ENCODE measurements at places on chromosomes 1 and 21.

- DNase-seq, result no peak
These were observed 50.7 kb upstream of the SPOCD1 start for GRCh38 chr1:31866450-31867032.

GRCh38 chr1:62011006-62011405, 183.6 kb upstream of the L1TD1 start:
- no peak for DNase-seq

- no peak for DNase-seq
These were observed 176.8 kb downstream of the FAF1 start for GRCh38 chr1:50783286-50783685.

DNA sequence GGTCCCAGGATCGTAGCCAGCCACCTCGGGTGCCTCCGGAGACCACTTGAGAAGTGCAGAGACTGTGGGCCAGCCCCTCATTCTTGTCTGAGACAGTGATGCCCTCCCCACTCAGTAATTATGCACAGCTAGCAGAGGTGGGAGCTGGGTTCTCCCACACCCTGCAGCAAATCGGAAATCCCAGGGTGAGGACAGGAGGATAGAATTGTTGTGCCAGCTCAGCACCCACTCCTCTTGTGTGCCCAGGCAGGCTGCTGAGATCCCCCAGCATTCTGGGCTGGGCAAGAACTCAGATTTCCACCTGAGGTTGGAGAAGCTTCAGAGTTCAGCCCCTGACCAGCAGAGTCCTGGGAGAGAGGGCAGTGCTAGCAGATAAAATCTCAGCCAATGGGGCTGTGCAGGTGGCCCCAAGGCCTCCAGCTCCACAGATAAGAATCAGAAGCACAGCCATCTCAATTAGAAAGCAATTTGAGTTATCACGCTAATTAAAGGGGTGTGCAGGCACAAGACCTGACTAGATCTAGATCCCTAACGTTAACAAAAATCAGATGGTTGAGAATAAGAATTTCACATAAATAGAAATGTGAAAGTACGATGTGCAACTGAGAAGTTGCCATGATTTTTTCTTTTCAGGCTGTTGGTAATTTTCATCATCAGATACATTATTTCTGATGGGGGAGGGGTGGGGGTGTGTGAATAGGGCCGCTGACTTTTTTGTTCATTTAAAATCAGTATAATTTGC, 45.5 kb upstream of the IRF2BP2 start:
- no peak for DNase-seq

DNA sequence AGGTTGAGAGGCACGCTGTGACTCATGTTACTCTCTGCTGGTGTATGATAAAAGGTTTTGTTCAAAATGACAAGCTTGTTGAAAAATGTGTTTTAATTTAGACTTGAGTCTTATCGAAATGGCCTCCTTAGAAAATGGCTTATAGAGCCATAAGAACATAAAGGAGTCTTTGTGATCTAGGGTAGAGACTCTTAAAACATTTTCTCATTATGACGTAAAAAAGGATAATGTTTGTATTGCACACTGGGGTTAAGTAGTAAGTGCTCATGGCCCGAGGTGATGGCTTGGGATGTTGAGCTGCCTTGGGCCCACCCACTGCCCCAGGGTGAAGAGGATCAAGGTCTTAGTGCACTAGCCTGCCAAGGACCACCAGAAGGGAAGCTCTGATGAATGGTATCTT, 117.4 kb downstream of the DISC1 start:
- DNase-seq, result no peak

DNA sequence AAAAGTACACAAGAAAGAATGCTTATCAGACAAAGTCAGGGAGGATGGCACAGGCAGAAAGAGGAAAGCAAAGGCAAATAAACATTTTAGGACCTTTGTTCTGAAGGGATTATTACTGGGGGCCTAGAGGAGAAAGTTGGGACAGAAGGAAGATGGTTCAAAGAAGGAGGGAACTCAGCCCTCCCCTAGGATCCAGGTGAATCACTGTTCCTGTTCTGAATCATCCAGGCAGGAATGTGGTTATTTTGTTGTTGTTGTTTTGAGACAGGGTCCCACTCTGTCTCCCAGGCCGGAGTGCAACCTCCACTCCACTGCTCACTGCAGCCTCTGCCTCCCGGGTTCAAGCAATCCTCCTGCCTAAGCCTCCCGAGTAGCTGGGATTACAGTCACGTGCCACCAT, 38.5 kb upstream of the PSEN2 start:
- no peak for DNase-seq

DNA sequence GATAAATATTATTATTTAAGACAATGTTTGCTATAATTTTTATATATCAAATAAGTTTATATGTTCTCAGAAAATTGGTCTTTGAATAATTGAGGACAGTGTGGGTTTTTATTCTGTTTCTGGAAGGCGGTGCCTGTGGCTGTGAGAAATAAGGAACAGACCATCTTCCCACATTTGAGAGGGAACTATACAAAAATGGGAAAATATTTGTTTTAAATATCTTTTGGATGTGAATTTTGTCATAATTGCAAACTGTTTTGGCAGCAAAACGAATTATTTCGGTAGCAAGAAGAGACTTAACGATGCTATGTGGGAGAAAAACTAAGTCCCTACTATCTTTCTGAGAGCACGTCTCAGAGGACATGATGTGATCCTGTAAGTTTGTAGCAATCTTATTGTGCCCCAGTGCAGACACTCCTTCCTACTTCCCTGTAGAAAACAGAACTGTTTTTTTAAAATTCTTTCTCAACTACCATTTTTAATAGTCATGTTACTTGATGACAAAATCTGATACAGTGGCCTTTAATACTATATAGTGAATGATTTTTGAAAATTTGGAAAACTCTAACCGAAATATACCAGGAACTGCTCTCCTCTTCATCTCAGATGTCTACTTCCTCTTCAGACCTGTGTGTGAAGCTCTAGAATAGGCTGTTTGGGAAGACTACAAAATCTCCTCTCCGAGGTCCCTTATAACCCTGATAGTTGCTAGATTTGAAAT, 25.4 kb downstream of the PTPRC start:
- no peak for DNase-seq

DNA sequence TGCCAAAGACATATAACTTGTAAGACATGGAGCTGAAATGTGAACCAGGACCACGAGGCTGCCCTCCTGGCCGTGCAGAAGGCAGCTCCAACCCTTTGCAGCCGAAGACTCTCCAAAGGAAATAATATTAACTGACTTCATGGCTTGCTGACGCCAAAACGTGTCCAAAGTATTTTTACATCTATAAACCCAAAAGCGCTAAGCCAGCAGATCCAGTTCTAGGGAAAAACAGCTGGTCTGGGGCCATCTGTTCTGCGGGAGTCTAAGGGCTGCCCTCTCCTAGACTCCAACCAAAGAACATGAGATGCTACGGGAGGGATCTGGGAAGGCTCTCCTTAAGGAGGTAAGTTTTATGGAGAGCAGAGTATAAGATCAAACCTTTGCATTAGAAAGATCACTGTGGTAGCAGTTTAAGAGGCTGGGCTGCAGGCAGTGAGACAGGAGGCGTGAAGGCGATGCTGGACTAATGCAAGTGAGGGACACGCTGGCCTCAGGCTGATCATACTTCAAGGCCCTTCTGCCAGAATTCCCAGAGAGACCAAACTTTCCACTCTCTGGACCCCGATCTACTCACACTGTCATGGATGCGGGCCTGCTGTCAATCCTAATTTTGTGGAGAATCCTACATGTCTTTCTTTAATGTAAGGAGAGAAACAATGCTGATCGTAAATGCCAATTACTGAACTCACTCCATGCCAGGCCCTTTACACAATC, 1.2 kb downstream of the TMEM53 start:
- no peak for DNase-seq

DNA sequence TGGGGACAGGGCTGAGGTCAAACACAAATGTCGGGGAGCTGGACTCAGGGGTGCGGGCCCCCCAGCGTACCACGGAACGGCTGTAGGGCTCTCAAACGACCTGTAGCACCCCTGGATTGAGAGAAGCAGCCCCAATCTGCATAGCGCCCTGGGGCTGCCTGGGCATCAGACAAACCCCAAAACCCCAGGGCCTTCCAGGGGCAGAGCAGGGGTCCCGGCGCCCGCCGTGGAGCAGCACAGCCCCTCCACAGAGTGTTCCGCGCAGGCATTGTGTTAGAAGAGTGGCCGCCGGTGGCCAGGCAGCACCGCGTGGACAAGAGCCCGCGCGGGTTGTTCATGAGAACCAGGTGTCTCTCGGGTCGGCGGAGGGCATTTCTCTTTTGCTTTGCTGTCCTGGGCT, 64.2 kb upstream of the ARHGEF16 start:
- no peak for DNase-seq

GRCh38 chr1:98669355-98670296, 8.1 kb downstream of the SNX7 start:
- no peak for DNase-seq

- DNase-seq, result no peak
These were observed 7.3 kb upstream of the TMEM51 start for GRCh38 chr1:15146142-15146680.

- no peak for DNase-seq
These were observed 49.0 kb downstream of the OMA1 start for GRCh38 chr1:58497499-58497898.

DNA sequence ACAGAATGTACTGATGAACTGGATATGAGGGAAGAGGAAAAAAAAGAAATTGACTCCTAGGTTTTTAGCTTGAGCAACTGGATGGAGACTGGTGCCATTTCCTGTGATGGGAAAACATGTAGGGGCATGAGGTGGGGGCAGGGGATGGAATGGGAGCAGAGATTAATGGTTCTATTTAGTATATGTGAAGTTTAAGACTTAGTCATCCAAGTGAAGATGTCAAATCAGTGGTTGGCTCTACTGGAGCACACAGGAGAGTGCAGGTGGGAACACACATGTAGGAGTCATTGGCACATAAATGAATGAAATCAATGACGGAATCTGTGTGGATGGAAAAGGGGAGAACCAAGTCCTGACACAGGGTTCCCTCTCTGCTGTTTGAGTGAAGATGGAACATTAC, 224.4 kb upstream of the COA6 start:
- no peak for DNase-seq

GRCh38 chr1:238562341-238562740, 671.6 kb upstream of the ZP4 start:
- DNase-seq, result no peak

DNA sequence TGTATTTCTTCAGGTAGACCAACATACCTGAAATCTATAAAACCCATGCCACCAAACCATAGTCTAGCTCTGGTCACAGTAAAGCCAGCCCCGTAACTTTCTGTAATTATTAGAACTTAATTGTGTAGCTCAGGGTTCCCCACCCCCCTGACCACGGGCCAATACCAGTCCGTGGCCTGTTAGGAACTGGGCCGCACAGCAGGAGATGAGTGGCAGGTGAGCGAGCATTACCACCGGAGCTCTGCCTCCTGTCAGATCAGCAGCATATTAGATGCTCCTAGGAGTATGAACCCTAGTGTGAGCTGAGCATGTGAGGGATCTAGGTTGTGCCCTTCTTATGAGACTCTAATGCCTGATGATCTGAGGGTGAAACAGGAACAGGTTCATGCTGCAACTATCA, 14.6 kb downstream of the TENT5C start:
- DNase-seq, result no peak

- DNase-seq, result no peak
These were observed 75.8 kb upstream of the SELENON start for GRCh38 chr1:25724201-25724600.

GRCh38 chr1:176444286-176444685, 18.7 kb upstream of the PAPPA2 start:
- DNase-seq, result no peak

GRCh38 chr1:89354205-89354604, 9.7 kb upstream of the GBP6 start:
- DNase-seq, result no peak

DNA sequence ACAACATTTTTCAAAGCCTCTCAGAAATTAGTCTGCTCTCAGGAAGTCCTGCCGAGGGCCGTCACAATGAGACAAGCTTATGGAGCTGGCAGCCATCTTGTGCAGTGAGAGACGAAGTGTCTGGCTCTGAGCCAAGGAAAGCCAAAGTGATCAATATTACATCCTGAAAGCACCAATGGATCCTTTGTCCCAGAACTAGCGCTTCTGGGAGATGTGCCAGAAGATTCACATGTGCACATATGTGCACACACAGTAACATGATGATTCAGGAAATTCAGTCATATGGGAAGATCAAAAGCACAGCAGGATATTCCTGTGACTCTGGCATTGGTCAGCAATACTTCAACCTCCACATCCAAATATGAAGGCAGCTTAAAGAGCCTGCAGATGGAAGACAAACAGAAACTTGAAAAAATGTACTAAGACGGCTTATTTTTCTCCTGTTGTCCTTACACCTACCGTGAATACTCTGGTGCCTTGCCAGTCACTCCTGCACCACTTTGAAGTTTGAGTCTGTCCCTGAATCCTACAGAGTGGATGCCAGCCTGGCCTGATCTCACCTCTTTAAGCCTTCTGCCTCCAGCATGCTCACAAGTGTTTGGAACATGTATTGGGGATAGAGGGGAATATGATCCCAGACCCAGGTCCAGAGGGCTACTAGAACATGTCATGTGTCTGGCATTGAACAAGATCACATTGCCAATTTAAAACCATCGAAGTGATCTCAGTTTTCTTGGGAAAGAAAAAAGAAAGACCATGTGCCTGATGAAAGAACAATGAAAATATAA, 44.5 kb upstream of the PRRX1 start:
- no peak for DNase-seq

DNA sequence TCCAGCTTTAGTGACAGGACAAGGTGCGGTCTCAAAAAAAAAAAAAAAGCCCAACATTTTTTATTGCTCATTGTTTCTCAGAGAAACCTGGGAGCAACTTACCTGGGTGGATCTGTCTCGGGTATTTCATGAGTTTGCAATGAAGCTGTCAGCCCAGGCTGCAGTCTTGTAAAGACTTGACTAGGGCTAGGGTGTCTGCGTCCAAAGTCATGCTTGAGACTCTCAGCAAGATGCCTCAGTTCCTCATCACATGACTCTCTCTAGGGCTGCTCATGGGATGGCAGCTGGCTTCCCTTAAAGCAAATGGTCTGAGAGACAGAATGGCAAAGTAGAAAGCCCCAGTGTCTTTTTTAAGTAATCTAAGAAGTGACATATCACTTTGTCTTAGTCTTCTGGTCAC, 8.1 kb downstream of the GABPA start:
- DNase-seq, result no peak

GRCh38 chr1:218409946-218410510, 64.9 kb downstream of the TGFB2 start:
- DNase-seq, result no peak

DNA sequence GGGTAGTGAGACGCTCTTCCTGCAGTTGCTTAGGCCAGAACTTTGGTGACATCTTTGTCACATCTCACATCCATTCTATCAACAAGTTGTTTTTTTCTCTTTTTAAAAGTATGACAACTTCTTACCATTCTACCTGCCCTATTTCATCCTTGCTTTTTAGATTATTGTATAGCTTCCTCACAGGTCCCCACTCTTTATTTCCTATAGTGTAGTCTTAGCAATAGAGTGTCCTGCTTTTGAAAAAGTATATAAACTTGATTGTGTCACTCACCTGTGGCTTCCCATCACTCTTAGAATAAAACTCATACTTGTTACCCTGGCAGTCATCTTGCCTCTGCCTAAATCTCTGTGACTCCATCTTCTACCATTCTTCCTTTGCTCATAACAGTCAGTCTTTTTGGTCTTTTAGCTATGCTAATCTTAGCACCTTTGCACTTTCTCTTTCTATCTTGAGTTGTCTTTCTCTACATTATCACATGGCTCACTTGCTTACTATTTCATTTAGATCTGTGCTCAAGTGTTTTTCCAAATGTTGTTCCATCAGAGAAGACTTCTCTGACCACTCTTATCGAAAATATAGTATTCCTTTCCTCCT, 9.5 kb downstream of the CDC73 start:
- no peak for DNase-seq
